A673 (cell line): ENCODE measurements at places on chromosomes 3 and 15.
A peak's percentile ranks its signal among the peaks of the same experiment; 100 is the strongest.

GRCh38 chr15:62593681-62594399 is 428.8 kb upstream of the C2CD4B start:
- no peak for DNase-seq
- H3K27me3 ChIP-seq: no peaks in the 10 kb centered on the region
- peaks cover 12% of the 10 kb centered on the region for H3K4me1 ChIP-seq
- H3K36me3 ChIP-seq: no peaks in the 10 kb centered on the region

DNA sequence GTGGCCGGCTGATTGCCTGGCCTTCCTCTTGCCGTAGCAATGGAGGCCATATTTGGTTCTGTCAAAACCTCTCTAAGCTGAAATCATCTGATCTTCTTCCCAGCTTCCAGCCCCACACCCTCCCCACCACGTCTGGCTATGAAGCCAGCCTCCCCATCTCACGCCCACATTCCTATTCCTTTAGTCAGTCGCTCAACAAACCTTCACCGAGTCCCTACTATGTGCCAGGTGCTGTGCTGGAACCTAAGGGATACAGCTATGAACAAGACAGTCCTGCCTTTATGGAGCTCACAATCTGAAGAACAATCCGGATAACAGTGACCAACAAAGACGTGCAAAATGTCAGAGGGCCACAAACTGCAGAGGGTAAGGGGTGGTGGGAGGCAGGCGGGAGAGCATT is 31.9 kb upstream of the SMAD6 start:
- H3K27me3 ChIP-seq: no peaks in the 10 kb centered on the region
- no peaks in the 10 kb centered on the region for H3K4me1 ChIP-seq
- H3K4me3 ChIP-seq: no peak overlapping the region
- DNase-seq: no peak

DNA sequence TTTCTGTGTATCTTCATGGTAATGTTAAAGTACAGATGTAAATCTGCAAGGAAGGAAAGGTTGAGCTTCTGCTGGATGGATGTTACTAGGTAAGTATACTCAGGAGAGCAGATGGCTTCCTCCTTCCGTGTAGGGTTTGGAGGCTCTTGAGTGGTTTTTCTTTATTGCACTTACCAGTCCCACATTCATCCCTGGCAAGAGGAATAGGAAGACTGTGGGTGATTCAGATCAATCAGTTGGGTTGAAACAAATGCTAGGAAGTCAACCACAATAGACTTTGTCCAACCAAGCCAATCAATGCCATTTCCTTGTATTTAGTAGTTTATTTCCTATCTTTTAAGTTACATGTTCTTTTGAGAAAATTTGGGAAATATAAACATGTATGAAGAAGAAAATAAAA is 26.6 kb downstream of the MYZAP start:
- DNase-seq: no peak
- H3K4me1 ChIP-seq: no peaks in the 10 kb centered on the region
- H3K27ac ChIP-seq: no peak overlapping the region

DNA sequence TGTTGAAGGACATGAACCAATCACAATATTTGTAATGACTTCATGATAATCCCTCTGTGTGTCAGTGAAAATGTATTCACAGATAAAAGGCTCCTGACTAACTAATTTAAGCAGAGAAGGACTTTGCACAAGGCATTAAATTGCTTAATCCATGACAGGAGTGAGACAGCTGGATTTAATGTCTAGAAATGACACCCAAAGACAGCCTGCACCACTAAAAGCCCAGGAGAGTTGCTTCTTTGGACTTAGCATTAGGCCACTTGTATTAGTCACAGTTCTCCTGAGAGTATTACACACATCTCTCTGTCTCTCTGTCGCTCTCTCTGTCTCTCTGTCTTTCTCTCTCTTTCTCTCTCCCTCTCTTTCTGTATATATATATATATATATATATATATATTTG is 180.4 kb downstream of the GOLGA8K start:
- no peaks in the 10 kb centered on the region for H3K4me1 ChIP-seq
- H3K36me3 ChIP-seq: no peaks in the 10 kb centered on the region

GRCh38 chr3:10047876-10048275 is 21.6 kb downstream of the FANCD2 start:
- peaks cover 36% of the 10 kb centered on the region for H3K36me3 ChIP-seq
- no peaks in the 10 kb centered on the region for H3K4me1 ChIP-seq
- no peaks in the 10 kb centered on the region for H3K27me3 ChIP-seq
- DNase-seq: no peak

DNA sequence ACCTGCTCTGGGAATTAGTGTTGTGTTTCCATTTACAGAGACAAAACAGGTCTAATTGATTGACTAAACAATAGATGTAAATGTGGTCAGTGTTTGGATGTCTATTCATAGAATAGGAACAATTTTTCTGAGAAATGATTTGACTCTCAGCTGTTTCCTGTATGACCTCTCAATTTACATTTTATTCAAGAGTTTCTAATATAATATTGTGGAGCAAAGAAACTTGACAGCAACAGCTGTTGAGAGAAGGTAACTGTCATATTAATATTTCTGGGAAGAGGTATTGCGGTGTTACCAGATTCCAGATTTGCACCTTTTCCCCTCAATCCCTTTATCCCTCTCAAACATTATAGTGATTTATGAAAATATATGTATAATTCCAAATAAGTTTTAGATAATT is 3.7 kb upstream of the NR1I2 start:
- H3K4me1 ChIP-seq: no peaks in the 10 kb centered on the region
- no peak overlapping the region for H3K4me3 ChIP-seq
- DNase-seq: no peak
- H3K27me3 ChIP-seq: peaks cover 6% of the 10 kb centered on the region

GRCh38 chr3:96813134-96813819 is 1.1 kb upstream of the EPHA6 start:
- H3K27ac ChIP-seq: no peak overlapping the region
- H3K4me1 ChIP-seq: peaks cover 16% of the 10 kb centered on the region
- H3K36me3 ChIP-seq: no peaks in the 10 kb centered on the region
- DNase-seq: peak; percentile 73
- H3K27me3 ChIP-seq: peaks cover 47% of the 10 kb centered on the region

DNA sequence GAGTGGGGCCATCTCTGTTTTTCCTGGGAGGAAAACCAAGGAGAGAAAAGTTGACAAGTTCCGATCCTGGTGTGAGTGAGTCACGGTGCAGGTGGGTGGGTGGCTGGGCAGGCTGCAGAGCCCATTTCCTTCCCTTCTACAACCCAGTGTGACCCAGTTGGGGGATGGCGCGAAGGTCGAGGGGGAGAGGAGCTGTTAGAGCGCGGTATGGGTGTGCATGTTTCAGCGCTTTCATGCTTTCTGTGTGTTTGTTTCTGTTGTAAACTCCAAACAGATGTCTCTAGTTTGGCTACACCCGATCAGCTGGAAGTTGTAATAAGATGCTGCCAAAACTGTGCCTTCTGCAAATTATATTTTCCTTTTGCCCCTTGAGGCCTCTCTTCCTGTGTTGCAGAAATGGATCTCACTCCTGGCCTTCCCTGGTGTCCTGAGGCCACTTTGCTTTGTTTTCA is 3.8 kb downstream of the FAM43A start:
- H3K27me3 ChIP-seq: no peaks in the 10 kb centered on the region
- peak overlapping the region; percentile 76 for H3K4me3 ChIP-seq
- peak overlapping the region; percentile 62 for H3K27ac ChIP-seq
- peaks cover 42% of the 10 kb centered on the region for H3K4me1 ChIP-seq
- H3K36me3 ChIP-seq: peaks cover 8% of the 10 kb centered on the region
- DNase-seq: peak; percentile 41

DNA sequence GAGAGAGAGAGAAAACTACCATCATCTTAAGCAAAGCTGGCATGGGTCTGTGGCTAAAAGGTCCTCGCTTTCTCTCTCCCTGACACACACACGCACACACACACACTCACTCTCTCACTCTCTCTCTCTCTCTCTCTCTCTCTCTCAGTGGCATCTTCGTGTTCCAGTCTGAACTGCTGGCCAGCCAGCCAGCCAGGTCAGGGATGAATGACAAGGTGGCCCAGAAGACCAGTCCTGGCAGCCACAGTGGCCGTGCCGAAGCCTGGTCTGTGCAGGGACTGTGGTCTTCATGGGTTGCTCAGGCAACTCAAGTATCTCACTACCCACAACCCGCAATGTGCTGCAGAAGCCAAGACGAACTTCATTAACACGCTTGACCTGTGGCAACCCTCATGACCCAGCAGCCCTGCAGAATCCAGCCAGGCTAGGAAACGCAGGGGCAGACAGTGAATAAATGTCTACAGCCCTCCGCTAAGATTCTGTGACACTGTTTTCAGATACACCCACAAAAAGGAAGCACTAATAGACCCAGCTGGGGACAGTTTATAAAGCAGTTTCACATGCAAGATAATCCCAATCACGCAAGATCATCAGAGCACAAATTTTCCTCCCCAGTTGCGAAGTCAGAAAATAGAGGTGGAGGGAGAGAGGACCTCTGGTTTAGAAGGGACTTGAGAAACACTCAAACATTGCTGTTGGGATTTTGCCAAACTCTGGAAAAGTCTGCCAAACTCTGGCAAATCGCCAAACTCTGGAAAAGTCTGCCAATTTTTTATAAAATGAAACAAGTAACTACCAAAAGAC is 66.4 kb downstream of the XXYLT1 start:
- H3K36me3 ChIP-seq: no peaks in the 10 kb centered on the region
- H3K27me3 ChIP-seq: no peaks in the 10 kb centered on the region
- DNase-seq: peak; percentile 77
- H3K27ac ChIP-seq: peak overlapping the region; percentile 85
- no peak overlapping the region for H3K4me3 ChIP-seq

DNA sequence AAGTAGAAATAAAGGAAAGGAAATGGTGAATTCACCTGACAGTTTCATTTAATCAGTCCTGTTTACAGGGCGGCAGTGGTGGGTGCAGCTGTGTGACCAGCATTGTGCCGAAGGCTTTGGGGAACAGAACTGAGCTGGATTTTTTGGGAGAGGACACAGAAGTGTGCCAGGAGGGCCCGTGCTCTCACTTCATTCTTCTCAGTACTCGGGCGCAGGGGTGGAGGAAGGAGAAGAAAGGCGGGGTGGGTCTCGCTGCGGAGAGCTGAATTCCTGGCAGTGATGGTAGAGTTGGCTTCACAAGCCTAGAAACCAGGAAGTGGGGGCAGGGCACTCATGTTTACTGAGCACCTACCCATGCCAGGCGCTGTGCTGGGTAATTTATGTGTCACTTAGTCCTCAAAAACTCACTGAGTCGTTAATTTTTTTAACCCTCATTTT is 64.6 kb downstream of the CRTC3 start:
- peaks cover 30% of the 10 kb centered on the region for H3K4me1 ChIP-seq
- H3K4me3 ChIP-seq: no peak overlapping the region
- peak overlapping the region; percentile 44 for H3K27ac ChIP-seq
- no peaks in the 10 kb centered on the region for H3K27me3 ChIP-seq
- DNase-seq: peak; percentile 65
